ENCODE measurements at places on chromosomes 11 and 22. TPM values are rescaled to one million over a fixed set of nuclear protein-coding genes. Genes with fewer than 3 reads are reported as not detected.

DNA sequence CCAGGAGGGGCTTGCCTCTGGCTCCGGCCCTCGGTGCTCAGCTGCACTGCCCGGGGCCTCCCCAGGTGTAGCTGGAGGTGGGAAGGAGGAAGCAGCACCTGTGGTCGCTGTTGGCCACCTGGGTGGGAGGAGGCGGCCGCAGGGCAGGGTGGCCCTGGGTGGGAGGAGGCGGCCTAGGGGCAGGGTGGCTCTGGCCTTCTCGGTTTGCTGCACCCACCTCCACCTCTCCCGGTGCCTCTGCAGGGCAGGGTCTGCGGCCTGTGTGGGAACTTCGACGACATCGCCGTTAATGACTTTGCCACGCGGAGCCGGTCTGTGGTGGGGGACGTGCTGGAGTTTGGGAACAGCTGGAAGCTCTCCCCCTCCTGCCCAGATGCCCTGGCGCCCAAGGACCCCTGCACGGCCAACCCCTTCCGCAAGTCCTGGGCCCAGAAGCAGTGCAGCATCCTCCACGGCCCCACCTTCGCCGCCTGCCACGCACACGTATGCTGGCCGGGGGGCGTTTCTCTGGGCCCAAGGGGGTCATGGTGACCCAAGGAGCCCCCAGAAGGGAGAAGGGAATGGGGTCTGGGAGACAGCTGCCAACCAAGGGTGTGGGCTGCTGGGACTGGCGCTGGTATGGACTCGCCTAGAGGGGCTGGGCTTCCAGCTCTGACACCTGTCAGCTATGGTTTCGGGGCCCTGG, 20.6 kb downstream of the MUC5AC start:
- no peak for DNase-seq

GRCh38 chr11:27394781-27395228, 31.8 kb upstream of the CCDC34 start:
- no peak for DNase-seq

Gene DEPDC7
- 17.9 TPM for total RNA-seq

Gene CRYBA4
- total RNA-seq = not detected

Gene CHID1
- total RNA-seq = 35.4 TPM

GRCh38 chr11:67356387-67356863, 3.1 kb upstream of the POLD4 start:
- DNase-seq = no peak

DNA sequence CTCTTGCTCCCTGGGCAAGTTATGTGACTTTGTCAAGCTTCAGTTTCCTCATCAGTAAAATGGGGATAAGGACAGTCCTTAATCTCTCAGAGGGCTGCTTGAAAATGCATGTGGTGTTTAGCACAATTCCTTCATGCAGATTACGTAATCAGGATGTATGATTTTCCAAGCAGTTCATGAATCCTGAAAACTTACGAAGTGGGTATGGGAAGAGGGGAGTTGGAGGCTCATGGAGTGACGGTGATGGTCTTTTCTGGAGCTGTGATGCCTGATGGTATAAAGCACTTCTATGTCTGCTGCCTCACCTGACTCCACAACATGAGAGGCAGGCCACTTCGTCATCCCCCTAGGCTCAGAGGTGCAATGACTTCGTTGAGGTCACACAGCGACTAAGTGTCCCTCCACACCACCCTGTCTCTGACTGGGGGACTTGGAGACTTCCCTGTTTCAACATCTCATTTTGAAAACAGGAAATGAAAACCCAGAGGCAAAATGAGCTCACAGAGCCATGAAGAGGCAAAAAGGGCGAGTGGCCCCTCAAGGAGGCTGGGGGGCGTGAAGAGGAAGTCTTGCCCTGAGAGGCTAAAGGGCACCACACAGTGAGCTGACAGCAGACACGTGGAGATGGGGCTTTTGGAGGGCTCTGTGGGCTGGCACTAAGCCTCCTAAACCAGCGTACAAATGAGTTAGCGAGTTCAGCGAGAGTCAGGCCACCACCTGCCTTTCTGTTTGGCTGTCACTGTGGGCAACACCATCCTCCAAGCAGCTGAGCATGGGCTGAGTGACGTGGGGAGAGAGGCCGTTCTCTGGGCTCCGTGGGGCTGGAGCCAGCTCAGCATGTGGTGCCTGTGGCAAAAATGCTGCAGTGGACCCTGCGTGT, 10.1 kb downstream of the MCM5 start:
- DNase-seq = peak; percentile 51

- DNase-seq = peak; percentile 90
Observed at GRCh38 chr11:130159657-130160497, at the start of gene ST14. Gene ST14 (plus strand): TSS chr11:130159782. CDS start chr11:130159980, 198 bp downstream.
